ENCODE measurements at places on chromosomes 4 and X.

- no peaks in the 10 kb centered on the region for H3K4me1 ChIP-seq
- no peaks in the 10 kb centered on the region for H3K36me3 ChIP-seq
- no peak overlapping the region for H3K4me3 ChIP-seq
These were observed 75.1 kb downstream of the CEP44 start for GRCh38 chr4:174358829-174359228.

- no peak overlapping the region for H3K27ac ChIP-seq
- H3K27me3 ChIP-seq = peaks cover 12% of the 10 kb centered on the region
- H3K36me3 ChIP-seq = no peaks in the 10 kb centered on the region
- DNase-seq = no peak
- peak overlapping the region; percentile 84 for H3K4me3 ChIP-seq
These were observed 1.5 kb downstream of the FHDC1 start for GRCh38 chr4:152937336-152938236.

DNA sequence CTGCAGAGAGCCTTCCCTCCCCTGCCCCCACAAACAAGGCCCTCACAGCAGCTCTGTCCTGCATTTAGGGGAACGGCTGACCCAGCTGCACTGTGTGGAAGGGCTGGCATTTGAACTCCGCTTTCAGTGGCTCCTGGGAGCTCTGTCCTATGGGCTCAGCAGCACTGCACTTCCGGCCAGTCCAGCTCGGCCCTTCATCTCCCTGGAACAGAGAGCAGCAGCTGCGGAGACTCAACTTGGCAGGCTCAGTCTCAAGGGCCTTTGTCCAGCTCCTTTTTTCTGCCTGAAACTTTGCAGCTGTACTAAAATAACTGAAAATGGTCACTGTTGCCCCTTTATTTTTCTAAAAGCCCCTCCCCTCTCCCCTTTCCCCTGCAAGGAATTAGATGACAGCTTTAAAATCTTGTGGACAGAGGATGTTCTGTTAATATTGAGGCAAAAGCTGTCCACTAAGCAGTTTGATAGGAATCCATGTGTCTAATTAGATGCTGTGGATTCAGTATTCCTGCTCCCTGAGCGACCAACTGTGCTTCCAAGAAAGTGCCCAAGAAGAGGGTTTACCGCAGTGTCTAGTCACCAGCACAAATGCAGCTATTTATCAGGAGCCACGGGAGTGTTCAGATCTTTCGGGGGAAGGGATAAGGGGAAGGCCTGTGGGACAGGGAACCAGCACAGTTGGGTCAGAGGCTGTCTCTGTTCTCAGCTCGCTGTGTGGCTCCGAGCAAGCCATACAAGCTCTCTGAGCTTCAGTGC lies 133.1 kb downstream of the AFAP1 start:
- H3K36me3 ChIP-seq = peaks cover 5% of the 10 kb centered on the region
- peaks cover 5% of the 10 kb centered on the region for H3K4me1 ChIP-seq
- no peaks in the 10 kb centered on the region for H3K27me3 ChIP-seq
- no peak for DNase-seq
- H3K27ac ChIP-seq = no peak overlapping the region

- H3K27ac ChIP-seq = no peak overlapping the region
- no peaks in the 10 kb centered on the region for H3K4me1 ChIP-seq
- DNase-seq = no peak
- H3K27me3 ChIP-seq = no peaks in the 10 kb centered on the region
- no peaks in the 10 kb centered on the region for H3K36me3 ChIP-seq
- H3K4me3 ChIP-seq = no peak overlapping the region
These were observed 32.2 kb upstream of the SLIT2 start for GRCh38 chr4:20219521-20219920.

- DNase-seq = no peak
- no peak overlapping the region for H3K4me3 ChIP-seq
- no peaks in the 10 kb centered on the region for H3K4me1 ChIP-seq
- no peak overlapping the region for H3K27ac ChIP-seq
- H3K27me3 ChIP-seq = no peaks in the 10 kb centered on the region
- H3K36me3 ChIP-seq = no peaks in the 10 kb centered on the region
These were observed 74.7 kb downstream of the LPAR4 start for GRCh38 chrX:78822157-78822690.

DNA sequence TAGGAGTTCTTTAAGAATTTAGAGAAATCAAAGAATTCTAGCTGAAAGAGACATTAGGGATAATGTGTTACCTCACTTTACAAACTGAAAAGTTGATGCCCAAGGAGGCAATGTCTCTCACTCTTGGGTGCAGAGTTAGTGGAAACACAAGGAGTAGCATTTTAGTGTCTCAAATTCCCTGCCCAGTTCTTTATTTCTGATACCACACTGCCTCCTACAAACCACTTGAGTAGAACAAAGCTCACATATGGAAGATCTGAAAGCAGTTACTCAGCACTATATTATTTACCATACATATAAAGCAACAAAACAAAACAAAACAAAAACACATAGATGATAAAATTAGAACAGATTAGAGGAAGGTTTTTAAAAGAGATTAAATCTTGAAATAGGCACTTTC lies 124.2 kb downstream of the REELD1 start:
- no peaks in the 10 kb centered on the region for H3K36me3 ChIP-seq
- no peak overlapping the region for H3K4me3 ChIP-seq
- H3K4me1 ChIP-seq = peaks cover 4% of the 10 kb centered on the region
- H3K27me3 ChIP-seq = no peaks in the 10 kb centered on the region
- no peak for DNase-seq

DNA sequence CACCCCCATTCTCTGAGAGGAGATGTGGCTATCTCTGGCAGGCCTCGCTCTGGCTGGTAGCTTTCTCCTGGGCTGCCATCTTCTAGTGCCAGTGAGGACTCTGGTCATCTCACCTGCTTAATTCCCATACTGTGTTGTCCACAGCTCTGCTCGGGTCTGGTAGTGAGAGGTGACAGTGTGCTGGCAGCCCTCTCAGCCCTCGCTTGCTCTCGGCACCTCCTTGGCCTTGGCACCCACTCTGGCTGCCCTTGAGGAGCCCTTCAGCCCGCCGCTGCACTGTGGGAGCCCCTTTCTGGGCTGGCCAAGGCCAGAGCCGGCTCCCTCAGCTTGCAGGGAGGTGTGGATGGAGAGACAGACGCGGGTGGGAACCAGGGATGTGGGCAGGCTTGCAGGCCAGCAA lies 52.7 kb downstream of the CPLX1 start:
- H3K36me3 ChIP-seq = peaks cover 51% of the 10 kb centered on the region
- no peak overlapping the region for H3K27ac ChIP-seq
- no peaks in the 10 kb centered on the region for H3K27me3 ChIP-seq
- H3K4me1 ChIP-seq = peaks cover 47% of the 10 kb centered on the region
- DNase-seq = no peak
- H3K4me3 ChIP-seq = no peak overlapping the region

DNA sequence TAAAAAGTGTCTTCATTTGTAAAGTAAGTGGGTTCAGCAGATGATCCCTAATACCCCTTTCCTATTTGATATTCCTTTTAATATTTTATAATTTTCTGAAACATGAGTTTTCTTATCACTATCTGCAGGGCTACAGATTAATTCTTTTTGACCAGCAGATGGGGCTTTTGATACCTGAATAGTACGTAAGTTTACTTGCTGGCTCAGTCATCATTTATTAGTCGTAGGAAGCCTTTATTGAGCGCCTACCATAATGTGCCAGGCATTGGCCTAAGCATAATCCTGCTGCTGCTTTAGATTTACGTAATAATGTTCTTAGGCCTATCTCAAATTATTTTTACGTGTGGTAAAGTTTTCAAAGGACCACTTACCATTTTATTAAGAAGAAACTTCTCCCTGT lies 33.1 kb downstream of the OSTC start:
- DNase-seq = no peak
- no peaks in the 10 kb centered on the region for H3K4me1 ChIP-seq
- H3K4me3 ChIP-seq = no peak overlapping the region

- H3K36me3 ChIP-seq = no peaks in the 10 kb centered on the region
- H3K27me3 ChIP-seq = no peaks in the 10 kb centered on the region
- H3K4me1 ChIP-seq = peaks cover 25% of the 10 kb centered on the region
These were observed 2.5 kb upstream of the USP27X start for GRCh38 chrX:49876750-49877149.

- no peak overlapping the region for H3K27ac ChIP-seq
- H3K27me3 ChIP-seq = no peaks in the 10 kb centered on the region
- peaks cover 41% of the 10 kb centered on the region for H3K4me1 ChIP-seq
- no peak for DNase-seq
These were observed 56.6 kb downstream of the FAM193A start for GRCh38 chr4:2593003-2593402.

DNA sequence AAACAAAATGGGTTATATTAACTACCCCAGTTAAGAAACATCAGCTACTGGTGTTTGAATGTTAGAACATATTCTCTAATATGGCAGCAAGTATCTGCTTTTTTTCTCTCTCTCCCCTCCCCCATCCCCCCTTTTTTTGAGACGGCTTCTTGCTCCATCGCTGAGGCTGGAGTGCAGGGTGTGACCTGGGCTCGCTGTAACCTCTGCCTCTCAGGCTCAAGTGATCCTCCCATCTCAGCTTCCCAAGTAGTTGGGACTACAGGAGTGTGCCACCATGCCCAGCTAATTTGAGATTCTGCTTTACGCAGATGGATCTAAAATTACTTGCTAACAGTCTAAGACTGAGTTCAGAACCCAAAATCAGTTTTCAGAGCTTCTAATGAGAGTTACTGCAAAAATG lies 101.9 kb downstream of the AFF1 start:
- H3K36me3 ChIP-seq = no peaks in the 10 kb centered on the region
- DNase-seq = no peak
- peaks cover 4% of the 10 kb centered on the region for H3K4me1 ChIP-seq
- no peak overlapping the region for H3K27ac ChIP-seq

DNA sequence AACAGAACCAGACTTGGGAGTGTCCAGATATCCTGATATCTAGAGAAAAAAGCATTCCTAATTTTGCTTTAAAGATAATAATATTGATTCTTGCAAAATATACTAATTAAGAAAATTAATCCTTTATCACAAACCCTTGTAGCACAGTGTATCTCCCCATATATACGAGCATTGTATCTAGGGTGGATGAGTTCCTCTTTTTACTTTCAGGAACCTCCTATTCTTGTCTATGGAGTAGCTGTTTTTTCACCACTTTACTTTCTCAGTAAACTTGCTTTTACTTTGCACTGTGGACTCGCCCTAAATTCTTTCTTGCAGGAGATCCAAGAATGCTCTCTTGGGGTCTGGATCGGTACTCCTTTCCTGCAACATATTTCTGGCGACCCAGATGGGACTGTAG lies 103.9 kb downstream of the GLUD2 start:
- DNase-seq = no peak
- H3K27me3 ChIP-seq = no peaks in the 10 kb centered on the region
- no peaks in the 10 kb centered on the region for H3K36me3 ChIP-seq
- H3K4me3 ChIP-seq = no peak overlapping the region
- H3K4me1 ChIP-seq = no peaks in the 10 kb centered on the region
- no peak overlapping the region for H3K27ac ChIP-seq

DNA sequence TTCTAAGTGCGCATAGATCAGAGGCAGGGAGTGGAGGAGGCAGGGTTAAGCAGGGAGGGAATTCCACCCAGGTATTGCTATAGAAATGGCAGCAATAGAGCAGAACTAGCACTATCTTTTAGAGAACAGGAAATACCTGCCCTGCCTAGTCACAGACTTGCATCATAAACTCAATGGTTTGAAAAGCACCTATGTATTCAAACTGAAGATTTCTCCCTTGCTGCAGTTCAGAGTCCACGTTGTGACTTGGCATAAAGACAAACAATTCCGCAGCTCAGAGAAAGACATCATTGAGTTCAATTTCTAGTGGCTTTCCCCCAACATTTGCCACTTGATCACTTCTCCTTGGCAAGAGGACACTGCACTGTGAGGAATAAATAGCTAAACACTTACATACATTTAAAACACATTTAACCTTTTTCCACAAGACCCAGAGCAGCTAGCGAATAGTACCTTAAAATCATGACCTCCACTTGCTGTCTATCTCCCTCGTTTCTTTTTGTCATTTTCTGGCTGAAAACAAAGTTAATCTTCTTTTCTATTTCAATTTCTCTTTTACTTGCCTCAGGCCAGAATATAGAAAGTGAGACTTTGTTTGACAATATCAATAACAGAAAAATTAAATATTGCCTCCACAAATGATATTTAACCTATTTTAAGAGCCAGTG lies 42.4 kb downstream of the SLC7A11 start:
- no peak for DNase-seq
- no peaks in the 10 kb centered on the region for H3K27me3 ChIP-seq
- H3K27ac ChIP-seq = no peak overlapping the region
- H3K4me3 ChIP-seq = no peak overlapping the region
- H3K4me1 ChIP-seq = no peaks in the 10 kb centered on the region

- no peaks in the 10 kb centered on the region for H3K36me3 ChIP-seq
- H3K27ac ChIP-seq = no peak overlapping the region
- no peak for DNase-seq
- H3K27me3 ChIP-seq = no peaks in the 10 kb centered on the region
- no peak overlapping the region for H3K4me3 ChIP-seq
- no peaks in the 10 kb centered on the region for H3K4me1 ChIP-seq
These were observed 127.7 kb downstream of the SLC7A11 start for GRCh38 chr4:138114434-138114833.

GRCh38 chr4:13461191-13461905 lies 22.8 kb downstream of the RAB28 start:
- H3K27me3 ChIP-seq = no peaks in the 10 kb centered on the region
- no peak overlapping the region for H3K4me3 ChIP-seq
- peaks cover 3% of the 10 kb centered on the region for H3K36me3 ChIP-seq
- H3K4me1 ChIP-seq = no peaks in the 10 kb centered on the region
- DNase-seq = no peak
- no peak overlapping the region for H3K27ac ChIP-seq

- no peaks in the 10 kb centered on the region for H3K27me3 ChIP-seq
- H3K4me1 ChIP-seq = no peaks in the 10 kb centered on the region
- no peak for DNase-seq
- H3K36me3 ChIP-seq = no peaks in the 10 kb centered on the region
These were observed 250.4 kb downstream of the PTTG2 start for GRCh38 chr4:38210396-38211114.

DNA sequence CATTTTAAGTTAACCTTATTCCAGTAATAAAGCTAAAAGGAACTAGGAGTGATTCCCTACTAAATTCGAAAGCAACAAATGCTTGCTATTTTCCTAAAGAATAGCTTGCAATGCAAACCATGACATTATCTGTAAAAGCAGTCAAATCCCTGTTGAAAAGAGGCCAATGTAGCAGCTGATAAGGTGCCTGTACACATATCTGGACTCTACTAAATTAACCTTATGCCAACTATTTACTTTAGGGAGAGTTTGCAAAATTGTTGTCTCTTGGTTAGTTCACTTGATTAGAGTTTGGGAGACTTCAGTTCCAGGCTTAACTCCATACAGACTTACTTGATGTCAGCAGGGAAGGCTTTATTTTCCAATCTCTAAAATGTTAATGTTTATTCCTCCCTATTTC lies 6.0 kb downstream of the IL13RA2 start:
- H3K4me1 ChIP-seq = no peaks in the 10 kb centered on the region
- DNase-seq = no peak
- H3K27me3 ChIP-seq = no peaks in the 10 kb centered on the region
- H3K27ac ChIP-seq = no peak overlapping the region
- H3K4me3 ChIP-seq = no peak overlapping the region

GRCh38 chr4:41143311-41144039 lies 70.9 kb downstream of the APBB2 start:
- no peak overlapping the region for H3K27ac ChIP-seq
- DNase-seq = no peak
- no peaks in the 10 kb centered on the region for H3K4me1 ChIP-seq
- no peak overlapping the region for H3K4me3 ChIP-seq

All from T-cell (primary cell).